Cerebellum (tissue), 4 donors: ENCODE measurements at places on chromosomes 2 and 18. TPM values are rescaled to one million over a fixed set of nuclear protein-coding genes. Genes with fewer than 3 reads are reported as not detected.

- DNase-seq, result no peak
These were observed 64.7 kb downstream of the RAPH1 start for GRCh38 chr2:203470371-203470770.

Gene PFN4
- 1.00 TPM for total RNA-seq

Gene SCN9A
- total RNA-seq, result 69.0 TPM

- no peak for DNase-seq
These were observed 3.6 kb downstream of the BIRC6 start for GRCh38 chr2:32360416-32360815.

DNA sequence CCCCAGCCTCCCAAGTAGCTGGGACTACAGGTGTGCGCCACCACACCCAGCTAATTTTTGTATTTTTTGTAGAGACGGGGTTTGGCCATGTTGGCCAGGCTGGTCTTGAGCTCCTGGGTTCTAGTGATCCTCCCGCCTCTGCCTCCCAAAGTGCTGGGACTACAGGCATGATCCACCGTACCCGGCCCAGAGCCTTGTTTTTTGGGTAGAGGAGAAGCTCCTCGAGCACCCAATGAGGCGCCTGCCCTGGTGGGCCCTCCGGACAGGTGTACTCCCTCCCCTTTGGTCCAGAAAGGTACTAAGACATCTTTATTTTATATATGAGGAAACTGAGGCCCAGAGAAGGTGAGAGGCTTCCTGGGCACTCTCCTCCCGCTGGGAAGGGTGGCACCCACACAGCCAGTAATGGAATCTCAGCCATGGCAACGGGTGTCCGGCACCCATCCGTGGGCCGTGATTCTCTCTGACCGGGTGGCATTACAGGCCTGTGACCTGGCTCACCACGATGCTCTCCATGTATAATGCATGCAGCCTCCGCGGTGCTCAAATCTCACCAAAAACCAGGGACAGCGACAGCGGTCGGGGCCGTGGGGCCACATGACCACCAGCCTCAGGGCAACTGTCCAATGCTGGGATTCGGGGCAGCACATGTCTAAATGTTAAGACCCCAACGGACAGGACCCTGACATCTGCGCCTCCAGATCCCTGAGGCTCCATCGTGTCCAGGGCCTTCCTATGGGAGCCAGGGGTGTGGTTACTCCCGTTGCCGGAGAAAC lies 16.8 kb upstream of the KLHL30 start:
- DNase-seq, result no peak

Gene PLEK
- total RNA-seq, result 2.7 TPM
